ENCODE measurements at places on chromosomes 6 and 20.
A peak's percentile ranks its signal among the peaks of the same experiment; 100 is the strongest.

DNA sequence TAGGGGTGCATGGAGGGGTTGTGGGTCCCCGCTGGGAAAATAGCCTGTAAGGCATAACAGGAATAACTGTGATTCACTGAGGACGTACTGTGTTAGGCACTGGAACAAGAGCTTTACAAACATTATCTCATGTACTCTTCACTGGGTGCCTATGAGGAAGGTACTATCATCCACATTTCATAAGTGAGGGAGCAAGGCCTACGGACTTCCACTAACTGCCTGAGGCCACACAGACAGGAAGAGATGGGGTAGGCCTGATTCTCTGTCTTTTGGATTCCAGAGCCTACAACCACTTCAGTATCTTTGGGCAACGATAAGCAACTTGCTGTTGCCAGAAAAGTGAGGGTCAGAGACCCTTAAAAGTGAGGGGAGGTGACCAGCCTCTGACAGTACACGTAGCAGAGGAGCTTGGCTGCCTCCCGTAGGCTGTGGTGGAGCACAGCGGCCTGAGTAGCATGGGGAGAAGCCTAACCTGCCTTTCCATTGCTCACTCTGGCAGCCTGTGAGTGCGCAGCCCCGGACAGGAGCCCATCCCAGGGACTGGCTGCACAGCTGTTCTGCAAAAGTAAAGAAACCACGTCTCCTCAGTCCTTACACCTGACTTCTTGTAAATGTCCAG, 30.4 kb downstream of the PSMB1 start:
- peak; percentile 17 for DNase-seq

DNA sequence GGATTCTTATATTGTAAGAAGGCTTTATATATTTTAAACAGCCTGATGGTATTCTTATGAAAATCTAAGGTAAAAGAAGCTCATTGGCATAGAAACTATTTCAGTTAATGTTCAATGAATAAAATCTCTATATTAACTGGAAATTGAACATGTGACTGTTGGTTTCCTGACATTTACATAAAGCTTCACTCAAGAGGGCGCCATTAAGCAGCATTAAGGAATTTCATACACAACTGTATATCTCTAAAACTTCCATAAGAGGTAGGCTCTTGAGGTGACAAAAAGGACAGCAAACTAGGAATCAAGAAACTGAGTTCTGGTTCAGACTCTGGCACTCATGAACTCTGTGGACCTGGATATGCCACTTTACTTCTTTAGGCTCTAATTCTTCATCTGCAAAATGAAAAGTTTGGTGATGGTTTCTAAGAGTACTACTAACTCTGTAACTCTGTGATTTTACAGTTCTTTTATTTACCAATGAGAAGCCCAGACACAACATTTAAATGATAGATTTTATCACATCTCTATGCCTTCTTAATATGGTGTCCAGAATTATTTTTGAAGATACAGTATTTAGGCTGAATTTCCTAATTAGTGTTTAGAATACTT, 147.5 kb downstream of the FLRT3 start:
- DNase-seq: peak; percentile 45

DNA sequence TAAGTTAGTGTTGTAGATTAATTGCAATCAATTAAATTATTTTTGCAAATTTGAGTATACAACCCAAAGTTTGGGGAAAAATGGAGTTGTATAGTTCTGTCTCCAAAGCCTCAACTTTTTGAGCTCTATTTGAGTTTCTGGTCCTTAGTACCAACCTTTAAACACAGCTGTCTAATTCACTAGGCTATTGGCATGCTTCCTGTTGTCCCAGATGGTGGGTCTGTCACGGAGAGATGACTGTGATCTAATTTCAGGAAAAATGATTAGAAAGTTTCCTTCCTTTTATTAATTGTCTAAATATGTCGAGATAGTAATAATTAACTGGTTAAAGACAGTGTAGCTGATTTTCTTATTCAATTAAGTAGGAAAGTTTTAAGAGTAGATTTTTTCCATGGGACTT, 109.6 kb downstream of the SCAF8 start:
- DNase-seq: no peak

DNA sequence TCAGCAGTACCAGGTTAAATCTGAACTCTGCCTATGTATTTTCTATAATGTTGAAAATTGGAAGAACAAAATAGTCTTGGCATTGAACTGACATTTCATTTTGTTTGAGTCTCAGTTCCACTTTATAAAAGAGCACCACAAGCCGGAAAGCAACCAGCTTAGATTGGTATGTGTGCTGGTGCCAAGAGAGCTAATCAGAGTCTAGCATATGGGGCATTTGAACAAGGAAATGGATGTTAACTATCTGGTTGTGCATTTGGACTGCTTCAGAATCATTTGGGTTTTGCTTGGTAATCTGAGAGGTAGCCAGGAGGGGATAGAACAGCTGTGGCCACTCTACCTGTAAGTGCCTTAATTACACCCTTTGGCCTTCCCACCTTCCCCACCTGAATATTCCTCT, 184.8 kb downstream of the GRIK2 start:
- no peak for DNase-seq

DNA sequence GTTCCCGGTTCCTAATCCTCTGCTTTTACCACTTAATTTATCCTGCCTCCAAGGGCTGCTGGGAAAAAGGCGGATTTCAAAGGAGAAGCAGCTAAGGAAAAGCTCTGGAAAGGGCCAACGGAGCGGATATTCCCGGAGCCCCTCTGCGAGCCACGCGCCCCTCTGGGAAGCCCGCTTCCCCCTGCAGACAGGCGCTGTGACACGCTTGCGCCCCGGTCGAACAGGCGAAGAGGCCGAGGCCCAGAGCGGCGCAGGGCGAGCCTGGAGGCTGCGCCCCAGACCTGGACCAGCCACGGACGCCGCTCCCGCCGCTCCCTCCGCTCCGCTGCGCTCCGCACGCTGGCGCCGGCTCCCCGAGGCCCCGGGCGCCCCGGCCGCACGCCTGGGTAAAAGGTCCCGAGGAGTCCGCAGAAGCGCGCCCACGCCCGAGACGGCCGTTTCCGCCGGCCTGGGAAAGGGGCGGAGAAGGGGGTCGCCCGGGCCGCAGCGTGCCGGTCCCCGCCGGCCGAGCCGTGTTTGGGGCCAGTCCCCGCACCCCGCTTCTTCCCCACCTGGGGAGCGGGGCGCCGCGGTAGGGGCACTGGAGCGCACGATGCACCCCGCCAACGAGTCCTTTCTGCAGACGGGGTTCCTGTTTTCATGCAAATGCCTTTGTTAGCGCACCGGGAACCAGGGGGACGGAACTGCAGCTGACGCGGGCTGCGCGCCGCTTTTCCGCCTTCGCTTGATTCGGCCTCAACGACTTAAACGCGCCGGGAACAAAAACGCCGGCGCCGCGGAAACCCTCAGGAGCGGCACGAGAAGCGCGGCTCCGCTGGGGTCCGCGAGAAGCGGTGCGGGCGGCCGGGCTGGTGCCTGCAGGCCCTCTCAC, 91.9 kb upstream of the SIRPA start:
- peak; percentile 77 for DNase-seq

GRCh38 chr20:15949391-15949790, 623.9 kb downstream of the KIF16B start:
- no peak for DNase-seq

DNA sequence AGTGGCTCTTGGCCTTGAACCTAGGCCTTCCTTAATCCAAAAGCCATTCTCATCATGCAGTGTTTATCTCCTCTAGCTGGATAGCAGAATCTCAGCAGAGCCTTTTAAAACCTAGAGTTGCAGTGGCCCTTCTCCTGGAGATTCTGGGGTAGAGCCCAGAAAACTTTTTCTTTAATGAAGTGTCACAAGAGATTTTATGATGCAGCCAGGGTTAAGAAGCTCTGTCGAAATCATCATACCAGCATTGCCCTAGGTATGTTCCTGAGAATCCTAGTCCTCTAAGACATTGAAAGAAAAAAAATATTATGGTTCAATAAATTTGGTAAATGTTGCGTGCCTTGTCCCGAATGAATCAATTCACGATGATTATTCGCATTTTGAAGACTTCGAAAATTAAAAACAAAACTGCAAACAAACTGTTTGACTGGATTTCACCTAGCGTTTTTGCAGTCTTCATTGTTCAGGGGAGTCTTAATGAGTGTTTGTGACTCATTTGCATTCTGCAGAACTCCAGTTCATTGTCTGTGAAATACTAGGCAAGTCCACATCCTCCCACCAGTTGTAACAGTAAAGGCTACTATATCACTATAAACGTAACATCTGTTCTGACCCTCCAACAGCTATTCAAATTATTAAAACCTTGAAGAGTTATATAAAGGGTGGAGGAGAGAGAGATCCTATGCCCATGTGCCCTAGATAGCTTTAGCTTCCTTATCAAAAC, 198.6 kb downstream of the UST start:
- DNase-seq: no peak

GRCh38 chr6:42509765-42510164, 54.1 kb upstream of the UBR2 start:
- no peak for DNase-seq

- no peak for DNase-seq
Measured at GRCh38 chr6:33797626-33798342, 6.0 kb downstream of the MLN start.

DNA sequence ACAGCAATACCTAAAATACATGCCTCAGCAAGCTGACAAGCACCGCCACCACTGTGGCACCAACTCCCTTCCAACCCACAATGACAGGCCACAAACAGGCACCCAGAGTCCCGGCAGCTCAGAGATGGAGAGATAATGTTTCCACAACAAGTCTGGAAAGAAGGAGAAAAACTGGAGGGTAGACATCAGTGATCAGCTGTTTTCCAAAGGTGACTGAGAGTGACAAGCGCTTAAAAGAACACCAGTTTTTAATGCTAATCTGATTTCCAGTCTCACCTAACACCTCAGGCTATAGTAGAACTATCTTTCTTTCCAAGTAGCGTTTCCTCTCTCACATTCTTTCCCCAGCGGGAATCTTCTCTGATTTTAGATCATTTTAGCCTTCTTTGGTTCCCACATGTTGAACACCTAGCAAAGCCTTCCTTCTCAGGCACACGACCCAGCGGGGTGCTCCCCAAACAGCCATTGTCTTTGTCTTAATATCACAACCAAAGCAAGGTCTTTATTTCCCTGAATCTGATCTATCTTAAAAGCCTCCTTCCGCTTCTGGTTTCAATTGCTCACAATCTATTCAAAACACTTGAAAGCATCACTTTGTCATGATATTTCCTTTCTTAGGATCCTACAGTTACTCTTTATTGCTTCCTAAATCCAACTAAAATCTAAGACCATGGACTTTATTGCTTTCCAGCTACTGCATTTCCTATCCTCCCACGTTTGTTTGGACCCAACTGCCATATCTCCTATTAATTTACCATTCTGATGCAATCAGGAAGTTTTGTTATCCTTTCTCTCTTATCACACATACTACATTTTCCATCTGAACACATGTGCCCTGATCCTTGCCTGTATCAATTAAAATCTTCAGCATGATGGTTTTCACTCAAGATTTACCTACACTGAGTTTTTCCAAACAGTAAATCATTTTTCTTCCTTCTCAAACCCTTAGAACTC, 282.7 kb downstream of the ADGB start:
- DNase-seq: no peak

- peak; percentile 78 for DNase-seq
Measured at GRCh38 chr20:34579191-34579978, 20.9 kb downstream of the MAP1LC3A start.

DNA sequence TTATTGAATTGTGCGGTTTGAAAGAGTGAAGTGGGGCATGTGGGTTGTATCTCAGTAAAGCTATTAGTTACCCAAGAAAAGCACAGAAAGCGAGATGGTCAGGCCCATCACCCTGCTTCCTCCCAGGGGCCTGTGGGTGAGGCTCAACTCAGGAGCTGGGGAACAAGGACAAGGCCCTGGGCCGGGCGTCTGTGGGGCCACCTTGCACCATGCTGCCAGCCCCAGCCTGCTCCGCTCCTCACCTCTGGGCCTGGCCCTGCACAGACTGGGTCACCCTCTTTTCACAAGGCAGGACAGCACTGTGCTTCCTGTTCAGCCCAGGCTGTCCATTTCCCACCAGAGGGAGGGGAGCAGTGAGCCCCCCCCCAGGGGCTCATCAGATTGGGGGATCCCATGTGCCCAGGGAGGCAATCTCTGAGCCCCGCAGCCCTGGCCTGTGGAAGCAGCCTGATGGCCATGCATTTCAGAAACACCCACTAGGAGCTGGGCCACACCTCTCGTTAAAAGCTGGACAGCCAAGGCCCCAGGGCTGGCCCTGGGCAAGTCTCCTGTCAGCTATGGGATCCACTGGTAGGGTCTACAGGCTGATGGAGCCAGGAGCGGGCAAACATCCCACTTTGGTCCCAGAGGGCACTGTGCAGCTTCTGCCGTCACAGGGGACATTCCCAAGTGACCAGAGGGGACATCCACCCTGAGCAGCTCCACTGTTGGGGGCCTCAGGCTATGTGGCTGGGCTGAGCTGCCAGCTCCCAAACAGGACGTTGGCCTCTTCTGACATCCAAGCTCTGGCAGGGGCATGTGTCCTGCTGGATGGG, 55.9 kb downstream of the YTHDF1 start:
- DNase-seq: no peak

- DNase-seq: no peak
Measured at GRCh38 chr20:37920270-37920669, 17.3 kb downstream of the VSTM2L start.

- DNase-seq: no peak
Measured at GRCh38 chr6:37088897-37089296, 81.1 kb upstream of the PIM1 start.

- DNase-seq: no peak
Measured at GRCh38 chr6:162014069-162014811, 713.3 kb downstream of the PRKN start.

- DNase-seq: no peak
Measured at GRCh38 chr6:135328136-135328535, 147.0 kb downstream of the MYB start.

DNA sequence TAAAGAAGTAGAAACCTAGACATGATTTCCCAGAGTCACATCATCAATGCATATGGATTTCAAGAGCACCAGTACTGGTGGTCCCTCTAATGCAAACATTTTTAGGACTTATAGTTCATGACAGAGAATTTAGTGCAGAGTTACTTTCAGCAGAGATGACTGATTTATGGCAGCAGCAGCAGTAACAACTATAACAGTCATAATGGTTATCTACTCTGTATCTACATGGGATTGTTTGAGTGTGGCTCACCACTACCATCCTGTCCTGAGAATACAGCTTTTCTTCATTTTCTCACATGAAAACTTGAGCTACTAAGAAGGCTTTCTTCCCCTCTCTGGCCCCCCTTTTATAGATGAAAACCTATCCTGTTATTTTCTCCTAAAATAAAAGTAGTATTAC, 128.5 kb upstream of the ENPP5 start:
- DNase-seq: no peak

GRCh38 chr6:125612345-125612846, 137.0 kb upstream of the HEY2 start:
- DNase-seq: peak; percentile 2

DNA sequence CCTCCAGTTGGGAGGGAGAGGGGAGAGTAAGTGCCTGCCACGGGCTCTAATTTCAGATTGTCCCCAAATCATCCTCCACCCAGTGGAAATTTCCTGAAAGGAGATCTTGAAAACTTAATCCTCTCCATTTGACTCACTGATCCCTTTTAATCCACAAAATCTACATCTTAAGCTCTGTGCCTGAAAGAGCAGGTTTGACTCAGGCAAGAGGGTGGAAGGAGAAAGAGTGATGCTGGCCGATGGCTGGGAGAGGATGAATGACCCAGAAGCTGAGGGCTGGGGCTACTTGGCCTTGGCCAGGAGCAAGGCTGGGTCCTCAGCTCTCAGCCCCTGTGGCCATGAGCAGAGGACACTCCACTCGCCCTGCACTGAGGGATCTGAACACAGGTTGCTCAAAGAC, 8.1 kb downstream of the BPIFA2 start:
- DNase-seq: no peak
